ENCODE measurements at places on chromosomes 5 and 9. TPM values are rescaled to one million over a fixed set of nuclear protein-coding genes. Genes with fewer than 3 reads are reported as not detected.

Gene FSTL4
- not detected for total RNA-seq

Gene SGCD
- 1.4 TPM for total RNA-seq

Gene VLDLR
- 0.70 TPM for total RNA-seq

Gene GRXCR2
- not detected for total RNA-seq

GRCh38 chr5:73443829-73444498, 4.6 kb downstream of the FOXD1 start:
- no peak overlapping the region for H3K27ac ChIP-seq
- DNase-seq, result no peak
- no peaks in the 10 kb centered on the region for H3K36me3 ChIP-seq
- H3K4me3 ChIP-seq, result no peak overlapping the region

DNA sequence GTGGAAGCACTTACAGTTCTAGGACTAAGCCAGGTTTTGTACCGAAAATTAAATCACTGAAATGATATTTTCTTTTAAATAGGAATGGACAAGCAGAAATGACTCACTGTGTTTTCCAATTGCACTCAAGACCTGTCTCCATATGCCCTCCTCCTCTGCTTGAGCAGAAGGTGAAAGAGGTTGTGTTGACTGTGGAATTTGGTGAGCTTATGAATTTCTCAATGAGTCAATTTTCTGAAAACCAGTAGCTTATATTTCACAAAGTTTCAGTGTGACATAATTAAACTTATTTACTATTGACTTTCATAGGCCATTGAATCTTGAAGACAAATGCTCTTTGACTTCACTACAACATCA, 249.9 kb downstream of the NPR3 start:
- DNase-seq, result no peak
- no peaks in the 10 kb centered on the region for H3K4me1 ChIP-seq
- H3K4me3 ChIP-seq, result no peak overlapping the region
- H3K27ac ChIP-seq, result no peak overlapping the region
- H3K27me3 ChIP-seq, result no peaks in the 10 kb centered on the region
- H3K36me3 ChIP-seq, result no peaks in the 10 kb centered on the region

- no peaks in the 10 kb centered on the region for H3K36me3 ChIP-seq
- no peaks in the 10 kb centered on the region for H3K27me3 ChIP-seq
- no peak overlapping the region for H3K4me3 ChIP-seq
- no peak for DNase-seq
- H3K27ac ChIP-seq, result no peak overlapping the region
These were observed 107.5 kb upstream of the FBN2 start for GRCh38 chr5:128645581-128645980.

DNA sequence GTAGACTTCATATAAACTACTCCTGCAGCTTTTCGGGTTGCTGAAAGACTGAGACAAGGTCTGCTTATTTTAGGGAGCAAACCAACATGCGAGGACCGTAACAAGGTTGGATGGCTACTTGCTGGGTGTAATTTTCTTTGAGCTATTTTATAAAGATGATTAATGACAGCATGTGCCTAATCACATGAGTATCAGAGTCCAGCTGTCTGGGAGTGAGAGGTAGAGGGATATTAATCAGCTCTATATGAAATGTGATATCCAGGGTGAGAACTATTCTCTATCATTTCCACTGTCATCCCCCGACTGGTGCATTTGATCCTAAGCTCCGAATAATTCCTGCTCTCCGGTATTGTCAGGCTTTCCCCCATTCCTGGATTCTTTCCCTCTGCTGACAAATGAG, 193.8 kb upstream of the HMHB1 start:
- no peak for DNase-seq
- no peak overlapping the region for H3K4me3 ChIP-seq
- no peaks in the 10 kb centered on the region for H3K36me3 ChIP-seq

All from liver (tissue), 10 donors.